ENCODE measurements at places on chromosomes 1 and 21. TPM values are rescaled to one million over a fixed set of nuclear protein-coding genes. Genes with fewer than 3 reads are reported as not detected.

The AGT gene
- total RNA-seq, result 0.12 TPM

The TGFBR3 gene
- 10.4 TPM for total RNA-seq

The CAMK1G gene
- total RNA-seq, result not detected

The ZZZ3 gene
- 24.9 TPM for total RNA-seq

The CELSR2 gene
- 41.6 TPM for total RNA-seq

The KIAA0319L gene
- total RNA-seq, result 28.2 TPM

The MUTYH gene
- 10.8 TPM for total RNA-seq

The NECTIN4 gene
- 115 TPM for total RNA-seq
